NCI-H187 treated with DMSO at 0.1 percent for 48 hours (cell line): ENCODE measurements at places on chromosomes 3 and 15.

DNA sequence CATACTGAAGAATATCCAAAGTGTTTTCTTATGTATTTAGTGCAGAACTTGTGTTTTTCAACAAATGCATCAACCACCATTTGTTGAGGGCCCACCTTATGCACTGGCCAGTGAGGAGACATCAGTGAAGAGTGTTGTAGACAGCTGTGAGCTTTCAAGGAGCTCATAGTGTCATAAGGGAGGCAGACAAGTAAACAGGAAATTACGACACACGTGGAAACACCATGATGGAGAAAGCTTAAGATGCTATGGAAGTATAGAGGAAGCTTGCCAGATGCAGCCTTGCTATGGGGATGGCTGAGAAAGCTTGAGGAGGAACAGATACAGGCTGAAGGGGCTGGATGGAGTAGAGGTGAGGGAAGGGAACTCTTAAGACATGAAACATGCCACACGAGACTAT, 50.8 kb upstream of the PSMD6 start:
- DNase-seq, result no peak

GRCh38 chr3:171068658-171069057, 42.1 kb upstream of the SLC2A2 start:
- DNase-seq, result no peak

DNA sequence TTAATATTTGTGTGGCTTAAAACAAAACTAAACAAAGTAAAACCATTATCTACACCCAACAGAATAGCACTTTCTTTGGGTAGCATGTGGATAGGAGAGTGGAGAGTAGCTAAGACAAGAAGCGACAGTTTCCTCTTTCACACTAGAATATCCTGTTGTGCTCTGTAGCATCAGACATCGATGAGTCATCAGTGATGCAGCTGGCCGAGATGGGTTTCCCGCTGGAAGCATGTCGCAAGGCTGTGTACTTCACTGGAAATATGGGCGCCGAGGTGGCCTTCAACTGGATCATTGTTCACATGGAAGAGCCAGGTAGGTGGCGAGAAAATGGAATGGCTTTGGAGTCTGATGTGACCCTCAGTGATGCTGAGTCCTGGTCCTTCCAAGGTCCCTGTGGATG, 108.1 kb downstream of the USP13 start:
- no peak for DNase-seq

DNA sequence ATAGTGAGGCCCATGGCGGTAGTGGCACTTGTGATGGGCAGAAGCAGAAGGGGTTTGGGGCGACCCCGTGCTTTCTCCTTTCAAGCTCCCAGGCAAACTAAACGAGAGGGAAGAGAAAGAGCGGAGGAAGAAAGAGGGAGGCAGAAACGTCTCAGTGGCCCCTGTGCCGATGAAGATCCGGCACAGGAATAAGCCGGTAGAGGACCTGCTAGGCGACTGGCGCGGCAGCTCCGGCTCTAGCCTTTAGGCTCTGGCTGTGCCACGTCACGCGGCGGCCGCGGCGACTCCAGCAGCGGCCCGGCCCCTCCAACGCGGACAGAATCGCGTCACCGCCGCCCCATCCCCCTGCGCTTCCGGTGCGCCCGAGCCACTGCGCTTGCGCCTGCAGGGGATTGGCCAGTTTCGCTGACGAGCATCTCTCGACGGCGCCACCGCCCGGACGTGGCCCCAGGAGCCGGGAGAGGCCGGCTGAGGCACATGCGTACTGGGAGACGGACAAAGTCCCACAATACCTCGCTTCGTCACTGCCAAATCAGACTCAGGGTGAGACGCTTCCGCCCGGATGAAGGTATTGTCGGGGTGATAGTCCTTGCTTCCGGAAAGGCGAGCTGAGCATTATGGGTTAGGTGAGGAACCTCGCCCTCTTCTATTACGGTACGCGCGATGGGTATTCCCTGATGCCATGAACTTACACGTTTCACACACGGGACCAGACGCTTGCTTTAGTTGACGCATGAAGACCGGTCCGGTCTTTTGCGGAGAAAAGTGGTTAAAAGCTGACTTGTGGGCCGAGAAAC, at the start of gene ARF4:
Gene ARF4 (minus strand): TSS at position 218 of the 797 bp plus-strand sequence. CDS start 204 bp downstream, at position 14.
- peak; percentile 70 for DNase-seq

DNA sequence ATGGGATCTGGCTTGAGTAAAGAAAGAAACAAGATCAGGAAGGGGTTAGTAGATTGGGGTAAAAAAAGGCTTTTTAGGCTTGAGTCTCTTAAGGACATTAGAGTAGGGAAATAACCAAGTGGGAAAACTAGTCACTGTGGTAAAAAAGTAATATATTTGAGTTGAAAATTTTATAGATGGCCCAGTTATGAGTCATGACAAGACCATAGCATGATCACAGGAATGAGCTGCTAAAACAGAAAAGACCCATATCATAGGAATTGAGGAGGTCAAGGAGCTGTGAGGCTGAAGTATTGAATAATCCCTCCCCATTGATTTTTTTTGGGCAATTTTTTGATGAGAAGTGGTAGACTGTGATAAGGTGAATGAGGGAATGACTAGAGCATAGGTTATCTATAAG, 69.2 kb upstream of the TBC1D5 start:
- no peak for DNase-seq

DNA sequence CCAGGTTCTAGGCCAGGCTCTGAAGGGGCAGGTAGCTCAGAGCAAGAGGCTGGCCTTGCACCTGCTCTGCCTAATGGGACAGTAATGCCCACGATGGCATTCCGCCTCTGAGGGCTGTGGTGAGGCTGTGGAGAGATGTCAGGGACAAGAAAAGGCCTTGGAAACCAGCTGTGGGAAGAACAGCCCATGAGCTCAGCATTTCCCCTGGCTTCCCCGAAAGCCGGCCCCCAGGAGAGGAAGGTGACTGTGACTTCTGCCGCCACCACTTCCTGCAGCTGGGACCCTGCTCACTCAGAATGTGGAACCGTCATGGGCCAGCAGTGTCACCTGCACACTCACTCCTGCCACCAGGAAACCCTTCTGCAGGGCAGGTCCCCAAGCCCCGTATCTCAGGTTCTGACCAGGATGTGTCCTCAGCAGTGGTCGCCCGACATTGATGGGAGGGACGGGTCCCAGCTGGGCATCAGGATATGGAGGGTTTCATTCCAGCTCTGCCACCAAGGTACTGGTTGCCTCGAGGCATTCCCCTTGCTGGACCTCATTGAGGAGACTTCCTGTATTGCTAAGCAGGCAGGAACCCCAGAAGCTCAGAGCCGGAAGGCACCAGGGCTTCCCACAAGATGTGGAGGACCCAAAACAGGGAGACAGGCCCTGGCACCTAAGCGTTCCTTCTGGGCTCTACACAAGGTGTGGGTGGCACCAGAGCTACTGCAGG, 30.7 kb downstream of the SEMA7A start:
- no peak for DNase-seq

- DNase-seq, result no peak
Observed at GRCh38 chr3:117302428-117302827, 592.8 kb downstream of the TUSC7 start.

DNA sequence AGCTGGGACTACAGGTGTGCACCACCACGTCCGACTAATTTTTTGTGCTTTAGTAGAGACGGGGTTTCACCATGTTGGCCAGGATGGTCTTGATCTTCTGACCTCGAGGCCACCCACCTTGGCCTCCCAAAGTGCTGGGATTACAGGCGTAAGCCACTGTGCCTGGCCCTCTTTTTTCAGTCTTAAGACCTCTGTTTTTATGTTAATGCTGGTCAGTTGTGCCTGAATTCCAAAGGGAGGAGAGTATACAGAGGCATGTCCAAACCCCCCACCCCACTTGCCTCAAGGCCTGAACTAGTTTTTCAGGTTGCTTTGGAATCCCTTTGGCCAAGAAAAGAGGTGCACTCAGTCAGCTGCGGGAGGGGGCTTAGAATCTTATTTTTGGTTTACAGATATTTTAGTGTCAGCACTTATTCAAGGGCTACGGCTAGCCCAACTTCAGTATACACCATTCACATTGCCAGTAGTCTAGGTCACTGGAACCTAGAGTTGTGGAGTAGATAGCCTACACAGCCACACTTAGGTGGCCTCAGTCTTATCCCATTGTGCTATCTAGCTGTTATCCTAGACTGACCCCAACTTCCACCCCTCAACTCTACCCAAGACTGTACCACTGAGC, 128.0 kb upstream of the TPM1 start:
- no peak for DNase-seq

DNA sequence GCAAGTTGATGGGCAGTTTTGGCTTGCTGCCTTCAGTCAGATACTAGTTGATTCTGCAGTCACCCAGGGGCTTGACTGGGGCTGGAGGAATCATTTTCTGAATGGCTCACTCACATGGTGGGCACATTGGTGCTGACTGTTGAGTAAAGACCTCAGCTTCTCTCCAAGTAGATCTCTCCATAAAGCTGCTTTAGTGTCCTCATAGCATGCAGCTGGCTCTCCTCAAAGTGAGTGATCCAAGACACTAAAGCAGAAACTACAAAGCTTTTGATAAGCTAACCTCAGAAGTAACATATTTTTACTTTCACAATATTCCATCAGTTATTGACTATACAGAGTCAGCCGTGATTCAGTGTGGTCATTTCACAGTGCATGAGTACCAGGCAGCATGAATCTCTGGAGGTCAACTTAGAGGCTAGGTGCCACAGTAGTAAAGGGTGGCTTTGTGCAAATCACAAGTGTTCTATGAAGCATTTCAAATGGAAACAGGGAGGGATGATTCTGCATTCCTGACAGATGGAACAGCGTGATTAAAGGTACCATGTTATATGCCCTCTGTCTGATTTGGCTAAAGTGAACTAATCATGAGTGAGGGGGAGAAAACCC, 24.3 kb upstream of the ATP8B4 start:
- no peak for DNase-seq

DNA sequence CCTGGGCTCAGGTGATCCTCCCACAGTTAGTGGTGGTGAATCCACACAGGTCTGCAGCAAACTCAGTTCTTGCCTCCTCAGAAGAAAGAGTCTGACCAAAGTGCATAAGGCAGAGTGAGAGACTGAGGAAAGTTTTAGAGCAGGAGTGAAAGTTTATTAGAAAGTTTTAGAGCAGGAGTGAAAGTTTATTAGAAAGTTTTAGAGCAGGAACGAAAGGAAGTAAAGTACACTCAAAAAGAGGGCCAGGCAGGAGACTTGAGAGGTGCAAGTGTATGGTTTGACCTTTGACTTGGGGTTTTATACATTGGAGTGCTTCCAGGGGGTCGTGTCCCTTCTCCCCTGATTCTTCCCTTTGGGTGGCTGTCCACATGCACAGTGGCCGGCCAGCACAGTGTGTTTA, 84.2 kb downstream of the LSM3 start:
- DNase-seq, result no peak

GRCh38 chr3:8776406-8776805, 7.0 kb upstream of the OXTR start:
- DNase-seq, result no peak

GRCh38 chr3:194950906-194951628, 265.4 kb downstream of the FAM43A start:
- DNase-seq, result no peak

GRCh38 chr3:156818273-156818651, 7.9 kb upstream of the LEKR1 start:
- no peak for DNase-seq

DNA sequence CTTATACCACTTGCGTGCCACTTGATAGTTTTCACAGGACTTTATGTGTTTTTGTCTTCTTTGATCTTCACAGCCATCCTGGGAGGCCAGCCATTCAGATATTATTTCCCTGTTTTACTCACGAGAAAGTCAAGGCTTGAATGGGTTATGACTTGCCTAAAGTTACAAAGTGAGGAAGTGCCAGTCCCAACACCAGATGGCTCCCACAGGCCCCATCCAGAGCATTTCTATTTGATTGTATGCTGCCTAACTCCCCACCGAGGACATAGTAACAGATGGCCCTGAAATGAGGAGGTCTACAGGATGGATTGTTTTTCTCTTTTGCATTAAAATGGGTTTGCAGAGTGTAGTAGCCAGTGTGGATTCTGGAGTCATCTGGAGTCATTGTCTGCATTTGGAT, 74.5 kb downstream of the SPTSSB start:
- DNase-seq, result no peak

GRCh38 chr15:52193321-52193720, 2.1 kb upstream of the GNB5 start:
- no peak for DNase-seq

DNA sequence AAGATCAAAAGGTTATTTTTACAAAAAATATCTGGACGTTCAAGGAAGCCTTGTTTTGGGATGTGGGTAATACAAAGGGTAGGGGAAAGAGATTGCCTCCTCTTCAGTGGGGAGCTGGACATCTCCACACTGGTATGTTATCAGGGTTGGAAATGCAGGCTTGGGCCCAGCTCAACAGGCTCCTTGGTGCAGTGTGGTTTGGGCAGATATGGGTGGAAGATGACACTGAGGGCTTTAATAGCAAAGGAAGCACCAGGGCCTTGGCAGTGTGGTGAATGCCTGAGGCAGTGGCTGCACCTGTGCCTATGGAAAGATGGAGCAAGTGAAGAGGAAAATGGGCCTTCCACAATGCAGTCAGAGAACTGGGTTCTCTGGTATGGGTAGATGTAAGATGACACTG, 11.2 kb upstream of the MED12L start:
- DNase-seq, result no peak

DNA sequence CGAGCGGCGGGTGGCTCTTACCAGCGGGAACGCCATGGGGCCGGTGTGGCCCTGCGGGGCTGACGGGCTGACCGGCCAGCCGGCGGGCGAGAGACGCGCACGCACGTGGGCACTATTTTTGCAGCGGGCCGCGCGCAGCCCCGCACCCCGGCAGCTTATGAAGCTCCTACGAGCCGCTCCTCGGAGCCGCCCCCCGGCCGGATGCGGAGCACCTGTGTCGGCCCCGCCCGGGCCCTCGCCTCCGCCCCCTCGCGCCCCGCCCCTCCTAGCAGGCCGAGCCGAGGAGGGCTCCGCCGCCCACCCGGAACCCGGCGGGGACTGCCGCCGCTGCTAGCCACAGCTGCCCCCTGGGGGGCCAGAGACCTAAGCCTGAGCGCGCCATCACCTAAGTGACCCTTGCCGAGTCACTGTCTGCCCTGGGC, 683 bp upstream of the CPEB1 start:
- DNase-seq, result no peak

DNA sequence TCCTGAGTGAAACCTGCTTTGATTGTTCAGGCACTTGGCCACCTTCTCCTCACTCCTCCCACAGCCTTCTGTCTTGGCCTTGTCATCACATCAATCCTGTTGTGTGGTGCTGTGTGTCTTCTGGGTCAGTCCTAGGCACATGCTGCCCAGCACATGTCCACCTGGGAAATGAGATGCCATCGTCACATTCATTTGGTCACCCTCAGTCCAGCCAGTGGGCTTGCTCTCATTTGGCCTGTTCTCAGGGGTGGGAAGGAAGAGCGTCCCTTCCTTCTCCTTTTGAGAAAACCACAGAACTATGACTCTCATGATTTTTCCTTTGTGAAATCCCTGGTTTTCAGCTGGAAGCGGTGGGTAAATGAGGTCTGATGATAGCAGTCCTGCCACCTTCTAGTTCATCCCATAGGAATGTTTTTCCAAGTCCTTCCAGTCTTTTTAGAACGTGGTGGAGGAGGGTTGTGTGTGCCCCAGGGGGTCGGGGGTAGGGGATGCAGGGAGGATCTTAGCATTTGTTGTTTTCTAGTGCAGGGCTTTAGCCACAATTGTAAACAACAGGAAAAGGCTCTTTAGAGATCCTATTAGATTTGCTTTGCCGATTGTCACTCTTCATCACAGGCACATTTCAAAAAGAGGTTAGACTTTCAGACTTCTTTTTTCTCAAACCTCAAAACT, 8.4 kb upstream of the PLA1A start:
- no peak for DNase-seq
